ENCODE measurements at places on chromosomes 12 and 14.
A peak's percentile ranks its signal among the peaks of the same experiment; 100 is the strongest.

DNA sequence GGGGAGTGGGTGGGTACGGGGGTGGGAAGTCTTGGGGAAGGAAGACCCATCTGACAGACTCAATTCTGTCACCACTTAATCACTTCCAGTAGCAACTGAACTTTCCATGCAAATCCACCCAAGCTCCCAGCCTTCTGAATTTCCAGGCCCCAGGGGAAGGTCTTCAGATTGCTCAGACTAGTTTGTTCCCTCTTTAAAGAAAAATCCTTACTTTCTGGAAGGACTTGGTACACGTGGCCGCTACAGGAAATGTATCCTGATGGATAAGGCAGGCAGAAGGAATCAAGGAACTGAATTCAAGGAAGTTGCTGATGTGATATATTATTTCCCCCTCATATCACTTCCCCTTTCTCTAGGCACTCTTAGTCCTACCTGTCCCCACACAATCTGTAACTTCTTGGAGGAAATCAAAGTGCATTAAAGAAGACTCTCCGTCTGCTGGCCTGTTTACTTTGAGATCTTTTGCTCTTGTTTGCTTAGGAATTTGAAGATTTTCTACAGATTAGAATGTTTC is 6.4 kb downstream of the NFKBIA start:
- no peak for DNase-seq

GRCh38 chr12:75161488-75161887 is 48.2 kb downstream of the KCNC2 start:
- DNase-seq, result no peak

- DNase-seq, result no peak
These were observed 30.3 kb downstream of the TTC7B start for GRCh38 chr14:90785876-90786450.

GRCh38 chr14:57865066-57865402 is 858 bp downstream of the SLC35F4 start:
- no peak for DNase-seq

GRCh38 chr14:53964249-53964648 is 7.6 kb upstream of the BMP4 start:
- DNase-seq, result no peak

- DNase-seq, result no peak
These were observed 42.1 kb downstream of the MAP1LC3B2 start for GRCh38 chr12:116600959-116601918.

DNA sequence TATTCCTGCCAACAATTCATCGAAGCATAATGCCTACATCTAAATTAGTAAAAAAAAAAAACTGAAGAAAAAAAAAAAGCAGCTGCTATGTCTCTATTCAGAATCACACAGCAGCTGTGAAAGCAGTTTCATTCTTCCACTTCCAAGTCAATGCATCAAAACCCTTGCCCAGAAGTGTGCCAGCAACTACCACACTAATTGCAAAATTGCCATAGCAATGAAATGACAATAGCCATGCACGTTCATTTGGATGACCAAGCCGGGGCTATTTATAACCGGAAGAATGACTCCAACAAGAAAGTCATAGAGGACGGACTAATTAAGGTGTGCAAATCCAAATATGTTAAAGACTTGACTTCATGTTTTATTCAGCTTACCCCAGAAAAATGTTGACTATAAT is 42.5 kb downstream of the SLC2A13 start:
- DNase-seq, result no peak

- no peak for DNase-seq
These were observed 17.3 kb upstream of the CCND2 start for GRCh38 chr12:4256043-4256826.

DNA sequence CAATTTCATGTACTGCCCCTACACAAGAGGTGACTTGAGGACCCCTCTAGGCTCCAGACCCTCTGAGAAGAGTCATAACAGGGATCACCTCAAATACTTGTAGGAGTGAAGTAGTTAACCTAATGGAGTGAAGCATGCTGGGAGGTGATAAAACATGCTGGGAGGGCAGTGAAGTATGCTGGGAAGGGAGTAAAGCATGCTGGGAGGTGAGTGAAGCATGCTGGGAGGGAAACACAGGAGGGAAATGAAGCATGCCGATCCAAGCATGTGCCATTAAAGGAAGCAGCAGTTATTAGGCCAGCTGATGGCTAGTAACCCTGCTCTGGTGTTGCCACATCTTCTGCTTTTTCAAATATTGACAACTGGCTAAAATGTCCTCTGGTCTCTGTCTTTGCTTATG is 70.7 kb upstream of the TRHDE start:
- no peak for DNase-seq

DNA sequence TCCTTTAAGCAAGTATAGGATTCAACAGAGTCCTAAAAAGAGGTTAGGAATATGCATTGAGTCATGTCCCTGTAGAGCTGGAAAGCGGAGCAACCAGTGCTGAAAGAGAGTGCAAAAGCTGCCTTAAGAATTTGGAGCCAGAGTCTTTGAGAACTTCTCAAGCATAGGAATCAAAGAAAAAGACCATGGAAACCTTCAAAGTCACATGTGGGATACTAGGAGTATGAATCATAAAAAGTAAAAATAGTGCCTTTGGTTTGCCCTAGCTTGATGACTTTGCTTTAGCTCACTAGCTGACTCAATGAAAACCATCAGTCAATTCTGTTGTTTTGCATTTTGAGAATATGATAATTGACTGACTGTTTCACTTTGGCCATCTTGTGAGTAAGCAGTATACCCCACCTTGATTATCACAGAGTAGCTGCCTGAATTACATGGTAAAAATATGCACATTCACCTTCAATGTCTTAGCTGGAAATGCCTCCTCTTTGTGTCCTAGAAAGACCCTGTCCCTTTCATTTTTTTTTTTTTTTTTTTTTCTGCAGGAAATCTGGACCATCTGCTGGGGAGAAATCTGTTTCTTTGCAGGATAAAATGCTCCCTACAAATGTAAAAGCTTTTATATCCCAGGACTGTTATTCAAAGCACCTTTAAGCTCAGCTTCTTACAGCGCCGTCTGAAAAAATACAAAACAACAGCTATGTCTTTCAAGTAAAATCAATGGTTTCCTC is 248.6 kb upstream of the KRR1 start:
- DNase-seq, result no peak

DNA sequence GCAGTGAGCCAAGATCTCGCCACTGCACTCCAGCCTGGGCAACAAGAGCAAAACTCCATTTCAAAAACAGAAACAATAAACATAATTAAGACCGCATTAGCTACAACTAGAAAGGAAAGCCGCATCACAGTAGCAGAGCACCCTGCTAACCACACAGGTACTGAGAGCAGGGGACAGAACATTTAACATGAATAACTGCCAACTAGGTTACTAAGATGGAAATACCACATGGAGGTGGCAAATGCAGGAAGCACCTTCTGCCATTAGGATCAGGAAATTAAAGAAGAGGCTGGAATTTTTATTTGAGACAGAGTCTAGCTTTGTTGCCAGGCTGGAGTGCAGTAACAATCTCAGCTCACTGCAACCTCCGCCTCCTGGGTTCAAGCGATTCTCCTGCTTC is 41.9 kb downstream of the CDC42BPB start:
- DNase-seq, result no peak

DNA sequence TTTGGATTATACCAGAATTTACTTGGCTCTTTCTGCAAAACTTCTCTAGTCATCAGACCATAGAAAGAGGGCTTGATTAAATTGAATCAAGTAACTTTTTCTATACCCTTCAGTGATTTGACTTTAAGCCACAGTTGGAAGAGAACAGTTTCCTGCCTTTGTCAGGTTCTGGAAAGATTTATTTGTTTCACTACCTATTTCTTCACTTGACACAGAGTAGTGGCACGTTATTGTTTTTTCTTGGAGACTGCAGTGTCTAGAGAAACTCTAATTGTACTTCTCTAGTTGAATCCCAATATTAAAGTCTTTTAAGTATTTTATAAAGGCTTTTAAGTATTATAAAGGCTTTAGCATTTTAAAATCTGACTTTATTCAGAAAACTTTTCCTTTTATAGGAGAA is 138.1 kb downstream of the TMEM117 start:
- DNase-seq, result no peak

DNA sequence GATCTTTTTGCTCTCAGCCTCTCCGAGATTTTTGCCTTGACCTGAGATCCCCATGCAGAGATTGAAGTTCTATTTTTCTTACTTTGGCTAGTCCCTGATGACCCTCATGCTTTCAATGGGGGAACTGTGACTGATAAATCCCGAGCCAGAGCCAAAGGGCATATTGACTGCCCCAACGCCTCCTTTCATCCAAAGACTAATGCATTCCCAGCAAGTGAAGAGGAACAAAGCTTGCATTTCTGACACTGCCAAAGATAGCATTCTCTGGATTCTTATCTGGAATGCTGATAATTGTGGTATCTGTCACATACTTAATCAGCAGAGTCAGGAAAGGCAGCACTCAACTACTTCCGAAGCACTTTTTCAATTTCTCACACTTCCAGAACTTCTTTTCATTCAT is 152.3 kb upstream of the EGLN3 start:
- DNase-seq, result no peak

DNA sequence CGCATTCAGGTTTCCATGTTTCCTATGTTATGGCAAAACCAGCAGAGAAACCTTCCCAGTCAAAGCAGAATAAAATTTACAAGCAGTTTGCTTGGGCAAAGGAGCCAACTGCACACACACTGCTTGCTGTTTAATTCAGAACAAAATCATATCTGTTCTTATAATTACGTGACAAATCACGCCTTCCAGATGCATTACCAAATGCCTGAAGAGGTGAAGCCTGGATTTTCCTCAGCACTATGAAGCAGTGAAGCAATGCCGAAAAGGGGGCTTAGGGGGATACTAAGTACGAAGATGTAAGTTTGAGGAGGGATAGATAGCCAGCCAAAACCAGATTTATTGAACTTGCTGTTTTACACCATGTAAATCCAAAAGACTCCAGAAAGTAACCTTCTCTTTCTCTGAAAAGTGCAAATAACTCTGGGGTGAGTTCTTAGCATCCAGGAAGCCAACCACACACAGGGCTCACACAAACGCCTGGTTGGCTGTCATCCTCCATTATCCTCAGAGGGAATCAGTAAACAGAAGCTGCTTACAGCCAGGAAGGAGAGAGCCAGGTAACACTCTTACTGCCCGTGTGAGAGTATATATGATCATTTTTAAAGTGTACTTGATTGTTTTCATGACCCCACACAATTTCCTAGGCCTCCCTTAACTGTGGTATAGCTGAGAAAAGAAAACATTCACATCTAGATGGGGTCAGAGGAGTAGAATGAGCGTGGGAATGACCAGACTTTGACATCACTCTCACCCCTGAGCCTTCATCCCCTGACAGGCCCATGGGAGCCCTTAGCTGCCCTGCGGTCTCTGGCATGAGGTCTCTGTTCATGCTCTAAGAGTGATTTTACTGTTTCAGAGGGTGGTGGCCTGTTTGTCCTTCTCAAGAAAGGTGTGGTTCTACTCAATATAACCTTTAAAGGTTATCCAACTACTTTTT is 442.5 kb downstream of the EGLN3 start:
- no peak for DNase-seq

- DNase-seq, result no peak
These were observed 584.8 kb downstream of the ETNK1 start for GRCh38 chr12:23209793-23210192.

DNA sequence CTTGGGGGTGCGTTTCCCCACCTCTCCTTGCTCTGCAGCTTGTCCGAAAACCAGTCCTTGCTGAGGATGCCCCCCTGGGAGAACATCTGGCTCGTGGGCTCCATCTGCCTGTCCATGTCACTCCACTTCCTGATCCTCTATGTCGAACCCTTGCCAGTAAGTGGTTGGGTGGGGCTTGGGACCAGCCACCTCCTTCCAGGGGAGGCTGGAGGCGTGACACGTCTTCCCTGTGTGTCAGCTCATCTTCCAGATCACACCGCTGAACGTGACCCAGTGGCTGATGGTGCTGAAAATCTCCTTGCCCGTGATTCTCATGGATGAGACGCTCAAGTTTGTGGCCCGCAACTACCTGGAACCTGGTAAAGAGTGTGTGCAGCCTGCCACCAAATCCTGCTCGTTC is 57.5 kb downstream of the ANAPC7 start:
- DNase-seq, result no peak

GRCh38 chr14:85752175-85752574 is 222.2 kb downstream of the FLRT2 start:
- DNase-seq, result no peak

DNA sequence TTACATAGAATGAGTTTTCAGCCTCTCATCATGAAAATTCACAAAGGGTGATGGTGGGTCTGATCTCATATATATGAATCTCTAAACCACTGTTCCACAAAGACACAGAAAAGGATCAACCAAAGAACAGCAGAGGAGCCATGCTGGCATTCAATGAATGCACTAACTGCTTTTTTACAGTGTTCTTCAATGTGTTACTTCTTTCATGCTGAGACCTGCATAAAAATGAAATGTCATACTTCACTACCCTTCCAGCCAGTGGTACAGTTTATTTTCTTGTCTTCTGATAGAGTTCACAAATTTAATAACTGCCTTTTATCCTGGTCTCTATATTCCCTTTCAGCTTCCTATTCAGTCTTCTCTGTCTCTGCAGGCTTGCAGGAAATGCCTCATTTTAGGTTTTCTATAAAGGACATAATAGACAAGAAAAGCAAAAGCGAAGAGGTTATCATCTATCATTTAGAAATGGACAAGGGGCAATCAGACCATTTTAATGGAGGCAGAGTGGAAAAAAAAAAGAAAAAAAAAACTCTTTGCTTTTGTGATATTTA is 836.7 kb upstream of the FOXG1 start:
- no peak for DNase-seq

DNA sequence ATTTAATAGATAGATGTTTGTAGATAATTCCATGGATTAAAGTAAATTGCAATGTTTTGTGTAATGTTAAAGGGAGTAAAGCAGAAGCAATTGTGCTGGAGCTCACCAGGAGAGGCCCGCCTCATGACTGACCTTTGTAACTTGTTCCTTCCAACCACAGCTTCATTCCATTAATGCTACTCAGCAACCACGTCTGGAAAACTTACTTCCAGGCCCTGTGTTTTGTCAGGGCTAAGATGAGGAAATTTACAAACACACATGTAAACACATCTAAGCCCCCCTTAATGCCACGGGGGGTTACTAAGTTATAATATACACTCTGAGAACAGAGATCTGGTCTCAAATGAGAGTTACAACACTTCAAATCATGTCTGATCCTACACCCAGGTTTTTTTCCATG is 12.4 kb downstream of the LUM start:
- peak; percentile 72 for DNase-seq

- no peak for DNase-seq
These were observed 226.8 kb upstream of the HMGA2 start for GRCh38 chr12:65597527-65597926.

GRCh38 chr12:561908-562593 is 101.2 kb downstream of the NINJ2 start:
- DNase-seq, result no peak
